CD4-positive, alpha-beta T cell treated with Interleukin-4 for 1 hour (primary cell): ENCODE measurements at places on chromosomes 5 and 9.

DNA sequence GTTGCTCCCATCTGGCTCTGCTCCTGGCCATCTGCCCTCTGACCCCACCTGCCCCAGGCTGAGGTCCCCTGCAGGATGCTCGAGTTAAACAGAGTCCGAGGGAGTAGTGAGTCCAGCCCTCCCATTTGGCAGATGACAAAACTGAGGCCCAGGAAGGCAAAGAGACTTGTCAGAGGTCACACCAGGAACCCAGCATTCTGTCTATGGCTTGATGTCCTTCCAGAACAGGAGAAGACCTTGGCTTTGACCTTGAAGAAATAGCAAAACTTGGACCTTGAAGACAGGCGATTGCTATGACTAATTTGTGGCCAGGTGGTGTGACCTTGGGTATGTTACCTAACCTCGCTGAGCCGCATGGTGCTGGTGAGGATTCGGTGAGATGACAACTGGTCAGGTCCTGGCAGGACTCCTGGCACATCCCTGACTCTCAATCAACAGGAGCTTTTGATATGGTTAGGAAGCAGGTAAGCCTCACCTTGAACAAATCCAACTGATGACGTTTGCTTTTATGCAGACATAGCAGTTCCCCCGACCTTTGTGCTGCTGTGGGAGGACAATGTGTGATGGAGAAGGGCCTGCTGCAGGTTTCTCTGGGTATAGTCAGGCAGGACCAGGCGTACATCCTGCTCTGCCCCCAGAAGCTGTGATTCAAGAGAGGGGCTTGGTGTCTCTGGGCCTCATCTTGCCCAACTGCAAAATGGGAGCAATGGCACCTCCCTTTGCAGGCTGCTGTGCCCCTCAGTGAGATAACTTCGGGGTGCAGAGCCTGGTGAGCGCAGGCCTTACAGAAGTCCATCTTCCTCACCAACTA lies 198.7 kb downstream of the C9orf50 start:
- no peak for DNase-seq

DNA sequence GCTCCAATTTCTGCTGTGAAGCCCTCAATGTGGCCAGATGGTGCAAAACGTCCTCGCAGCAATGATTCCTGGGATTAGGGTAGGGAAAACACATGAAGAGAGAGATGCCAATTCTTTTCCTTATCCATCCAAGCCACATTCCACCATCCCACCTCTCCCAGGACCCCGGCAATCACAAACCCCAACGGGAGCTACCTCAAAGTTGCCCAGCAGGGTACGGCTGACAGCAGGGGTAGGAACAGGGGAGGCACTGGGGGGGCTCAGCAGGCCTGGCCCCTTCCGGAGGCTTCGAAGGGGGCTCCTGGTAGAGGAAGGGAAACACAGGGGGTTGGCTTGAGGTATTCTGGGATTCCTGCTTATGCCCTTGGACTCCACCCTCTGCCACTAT lies 3.4 kb upstream of the STOML2 start:
- DNase-seq: no peak

DNA sequence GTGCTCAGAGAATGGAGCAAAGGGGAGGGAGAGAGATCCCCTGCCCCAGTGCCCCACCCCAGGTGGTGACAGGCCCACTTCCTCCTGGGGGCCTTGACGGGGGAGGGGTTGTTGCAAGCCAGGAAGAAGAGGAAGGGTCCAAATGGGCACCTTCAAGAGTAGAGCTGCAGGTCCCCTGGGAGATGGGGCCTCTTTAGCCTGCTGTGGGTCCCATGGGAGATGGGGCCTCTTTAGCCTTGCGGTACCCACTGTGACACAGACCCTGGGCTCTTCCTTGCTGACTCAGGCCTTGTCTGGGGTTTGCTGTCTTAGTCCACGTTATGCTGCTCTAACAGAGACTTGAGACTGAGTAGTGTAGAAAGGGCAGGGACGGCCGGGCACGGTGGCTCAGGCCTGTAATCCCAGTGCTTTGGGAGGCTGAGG lies 9.6 kb upstream of the TOR4A start:
- DNase-seq: no peak

DNA sequence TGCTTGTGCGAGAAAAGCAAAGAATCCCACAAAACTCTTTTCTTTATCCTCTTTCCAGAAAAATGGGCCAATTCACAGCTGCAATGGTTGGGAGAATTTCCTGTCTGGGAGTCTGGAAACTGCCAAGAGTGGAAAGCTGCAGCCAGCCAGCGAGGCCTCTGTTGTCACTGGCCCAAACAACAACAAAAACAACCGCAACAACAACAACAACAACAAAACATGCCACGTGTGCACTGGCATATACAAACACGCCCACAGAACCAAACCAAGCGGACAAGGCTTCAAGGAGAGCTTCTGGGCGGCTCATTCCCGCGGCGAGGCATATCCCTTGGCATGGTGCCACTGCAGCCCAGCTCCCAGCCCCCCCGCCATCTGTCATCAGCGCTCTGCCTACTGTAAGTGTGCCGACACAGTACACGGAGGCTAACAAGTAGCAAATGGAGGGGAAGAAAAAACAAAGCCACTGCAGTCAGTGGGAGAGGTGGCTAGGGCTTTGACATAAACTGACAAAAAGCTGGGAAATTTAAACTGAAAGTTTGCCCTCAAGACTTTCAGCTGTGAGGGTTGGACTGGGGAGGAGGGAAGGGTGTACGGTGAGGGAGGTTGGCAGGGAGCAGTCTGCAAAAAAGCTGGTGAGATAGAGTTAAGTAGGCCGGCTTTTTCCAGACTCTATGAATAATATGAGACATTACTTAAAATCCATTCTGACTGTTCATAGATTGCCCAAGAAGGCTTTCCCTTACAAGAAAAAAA lies 165.0 kb upstream of the ZNF462 start:
- no peak for DNase-seq

- DNase-seq: peak; percentile 50
Observed at GRCh38 chr9:95131023-95131943, 186.2 kb downstream of the FANCC start.
